ENCODE measurements at places on chromosomes 4 and X.

GRCh38 chr4:156169011-156169410 lies 215.3 kb upstream of the CTSO start:
- no peak for DNase-seq

DNA sequence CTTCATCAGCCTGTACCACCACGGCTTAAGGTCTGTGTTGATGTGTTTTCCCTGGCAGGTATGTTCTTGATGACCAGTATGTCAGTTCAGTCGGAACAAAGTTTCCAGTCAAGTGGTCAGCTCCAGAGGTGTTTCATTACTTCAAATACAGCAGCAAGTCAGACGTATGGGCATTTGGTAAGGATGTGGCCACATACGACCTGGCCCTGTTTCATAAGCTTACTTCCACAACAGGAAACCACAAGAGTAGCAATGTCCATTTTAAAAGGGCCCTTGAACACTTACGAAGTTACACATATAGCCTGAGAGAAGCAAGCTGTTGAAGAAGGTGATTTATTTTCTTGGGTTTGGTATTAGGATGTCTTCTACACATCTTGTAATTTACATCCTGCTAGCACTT lies 46.1 kb downstream of the BMX start:
- no peak for DNase-seq

GRCh38 chr4:67718848-67719247 lies 17.9 kb upstream of the UBA6 start:
- DNase-seq: no peak

GRCh38 chrX:19381326-19381725 lies 37.6 kb downstream of the PDHA1 start:
- no peak for DNase-seq

GRCh38 chr4:144594471-144594986 lies 51.4 kb upstream of the HHIP start:
- DNase-seq: no peak

DNA sequence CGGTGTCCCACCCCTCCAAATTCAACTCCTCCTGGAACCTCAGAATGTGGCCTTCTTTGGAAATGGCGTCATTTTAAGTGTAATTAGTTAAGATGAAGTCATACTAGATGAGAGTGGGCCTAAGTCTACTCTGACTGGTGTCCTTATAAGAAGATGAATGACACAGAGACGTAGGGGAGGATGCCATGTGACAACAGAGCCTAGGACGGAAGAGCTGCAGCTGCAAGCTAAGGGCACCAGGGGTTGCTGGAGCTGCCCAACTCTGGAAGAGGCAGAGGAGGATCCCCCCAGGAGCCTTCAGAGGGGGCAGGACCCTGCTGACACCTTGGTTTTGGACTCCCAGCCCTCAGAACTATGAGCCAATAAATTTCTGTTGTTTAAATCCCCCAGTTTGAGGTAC lies 115.1 kb downstream of the STK32B start:
- no peak for DNase-seq

- DNase-seq: no peak
Observed at GRCh38 chr4:60002603-60003337, 1197.4 kb upstream of the ADGRL3 start.

- no peak for DNase-seq
Observed at GRCh38 chrX:45762699-45763647, 562.3 kb upstream of the DIPK2B start.

- no peak for DNase-seq
Observed at GRCh38 chrX:54180403-54180802, 2.7 kb downstream of the FAM120C start.

- no peak for DNase-seq
Observed at GRCh38 chr4:55838356-55838755, 15.1 kb upstream of the EXOC1 start.

- no peak for DNase-seq
Observed at GRCh38 chr4:21380861-21381260, 567.7 kb downstream of the KCNIP4 start.

- no peak for DNase-seq
Observed at GRCh38 chr4:168765726-168766125, 244.3 kb downstream of the CBR4 start.

DNA sequence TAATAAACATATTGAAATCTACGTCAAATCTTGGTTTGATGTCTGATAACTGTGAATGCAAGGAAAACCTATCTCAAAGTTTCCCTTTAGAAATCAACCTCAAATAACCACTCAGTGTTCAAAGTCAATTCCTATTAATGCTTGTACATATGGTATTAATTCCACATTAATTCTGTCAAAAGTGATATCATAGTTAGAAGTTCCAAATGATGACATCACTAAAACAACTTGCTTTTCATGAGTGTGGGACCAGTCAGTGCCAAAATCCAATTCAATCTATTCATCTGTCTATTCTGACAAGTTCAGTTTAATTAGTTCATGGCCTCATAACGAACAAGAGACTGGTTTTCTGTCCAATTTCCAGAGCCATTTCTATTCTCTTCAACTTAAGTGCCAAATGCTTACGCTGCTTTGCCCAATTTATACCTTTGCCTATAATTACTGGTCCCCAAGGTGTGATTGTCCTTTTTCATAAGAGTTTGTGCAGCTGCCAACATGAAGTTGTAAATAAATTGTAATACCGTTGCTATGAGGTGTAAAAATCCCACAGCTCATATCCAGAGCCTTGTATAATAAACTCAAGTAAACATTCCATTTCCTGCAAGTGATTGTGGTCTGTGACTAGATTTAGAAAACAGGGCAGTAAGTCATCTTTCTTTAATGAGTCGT lies 476.2 kb downstream of the RAB28 start:
- DNase-seq: no peak

DNA sequence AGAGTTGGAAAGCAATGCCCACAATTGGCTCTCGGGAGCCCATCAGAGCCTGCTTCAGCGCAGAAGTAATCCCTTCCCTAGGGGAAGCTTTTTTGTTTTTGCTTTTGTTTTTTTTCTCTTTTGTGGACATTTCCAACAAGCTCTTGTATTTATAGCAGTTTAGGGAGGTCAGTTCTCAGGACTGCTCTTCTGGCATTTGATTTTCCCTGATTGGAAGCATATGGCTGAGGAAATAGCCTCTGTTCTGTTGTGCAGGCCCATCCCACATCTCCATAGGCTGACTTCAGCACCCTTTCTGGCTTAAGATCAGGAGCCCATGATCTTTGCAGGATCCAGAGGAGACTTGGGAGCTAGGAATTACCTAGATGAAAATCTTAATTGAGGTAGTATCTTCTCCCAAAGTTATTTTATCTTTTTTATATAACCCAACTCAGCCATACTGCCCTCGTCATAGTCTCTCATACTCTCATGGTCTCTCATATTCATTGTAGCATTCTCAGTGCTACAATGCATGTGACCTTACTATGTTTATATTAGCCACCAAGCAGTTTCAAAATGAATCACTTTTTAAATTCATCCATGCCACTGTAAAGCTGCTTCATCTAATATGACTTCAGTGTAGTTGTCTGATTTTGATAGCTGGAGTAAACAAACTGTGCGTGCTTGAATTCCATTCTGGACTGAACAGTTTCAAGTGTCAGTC lies 16.7 kb downstream of the PAGE4 start:
- no peak for DNase-seq

- no peak for DNase-seq
Observed at GRCh38 chr4:8152865-8153257, 5.8 kb downstream of the ABLIM2 start.

- peak; percentile 21 for DNase-seq
Observed at GRCh38 chr4:147157860-147158701, 212.4 kb upstream of the TTC29 start.

DNA sequence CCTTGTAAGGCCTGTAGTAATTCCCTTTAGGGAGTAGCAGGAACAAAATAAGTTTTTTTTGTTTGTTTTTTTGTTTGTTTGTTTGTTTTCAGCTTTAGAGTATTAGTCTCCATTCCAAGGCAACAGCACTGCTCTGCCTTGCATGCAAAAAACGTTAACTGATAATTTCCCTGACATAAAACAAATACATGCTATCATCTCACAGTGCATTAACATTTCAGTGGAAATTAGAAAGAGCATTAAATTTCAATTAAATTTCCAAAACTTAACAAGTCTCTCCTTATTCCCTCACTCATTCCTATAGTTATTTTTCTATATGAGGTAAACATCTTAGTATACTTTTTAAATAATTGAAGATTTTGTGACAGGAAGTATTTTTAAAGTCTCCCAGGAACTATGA lies 378.4 kb upstream of the PCDH7 start:
- DNase-seq: no peak

DNA sequence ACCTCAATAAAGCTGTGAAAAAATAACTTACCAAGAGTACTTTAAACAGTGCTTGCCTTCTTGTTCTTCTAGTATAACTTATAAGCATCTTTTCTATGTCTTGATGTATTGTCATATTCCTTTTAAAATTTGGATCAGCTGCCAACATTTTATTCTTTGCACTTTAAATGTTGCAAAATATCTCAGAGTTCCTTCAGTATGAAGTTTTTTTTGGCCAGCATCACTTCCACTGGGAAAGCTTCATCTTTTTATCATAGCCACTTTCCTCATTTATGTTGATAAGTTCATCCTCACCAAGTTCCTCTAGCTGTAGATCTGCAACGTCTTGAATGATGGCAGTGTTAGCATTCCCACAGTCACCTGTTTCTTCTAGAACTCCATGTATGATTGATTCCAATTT lies 24.2 kb downstream of the CXorf58 start:
- no peak for DNase-seq

DNA sequence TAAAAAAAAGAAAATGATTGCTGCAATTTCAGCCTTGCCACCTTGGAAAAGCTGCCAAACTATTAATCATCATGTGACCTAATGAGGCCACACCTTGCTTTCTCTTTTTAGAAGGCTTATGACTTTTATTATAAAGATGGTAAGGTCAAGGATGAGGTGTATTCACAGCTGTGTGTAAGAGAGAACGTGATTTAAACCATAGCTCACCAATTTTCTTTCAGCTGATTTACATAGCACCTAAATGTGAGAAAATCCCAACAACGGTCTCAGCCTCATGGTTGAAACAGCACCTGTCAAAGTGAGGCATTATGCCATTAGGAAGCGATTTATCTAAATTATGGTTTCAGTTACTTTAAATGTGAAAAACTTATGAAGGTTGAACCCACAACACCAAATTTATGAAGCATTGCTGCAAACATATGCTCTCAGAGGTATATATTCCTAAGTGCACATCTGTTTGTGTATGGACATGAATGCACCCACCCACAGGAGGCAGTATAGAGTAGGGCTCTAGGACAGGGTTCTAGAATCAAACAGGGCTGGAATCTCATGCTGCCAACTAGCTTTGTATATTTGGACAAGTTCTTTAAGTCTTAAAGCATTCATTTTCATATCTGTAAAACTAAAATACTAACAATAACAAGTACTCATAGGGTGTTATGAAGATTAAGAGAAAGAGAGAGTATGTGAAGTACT lies 40.7 kb downstream of the ANXA3 start:
- DNase-seq: no peak

DNA sequence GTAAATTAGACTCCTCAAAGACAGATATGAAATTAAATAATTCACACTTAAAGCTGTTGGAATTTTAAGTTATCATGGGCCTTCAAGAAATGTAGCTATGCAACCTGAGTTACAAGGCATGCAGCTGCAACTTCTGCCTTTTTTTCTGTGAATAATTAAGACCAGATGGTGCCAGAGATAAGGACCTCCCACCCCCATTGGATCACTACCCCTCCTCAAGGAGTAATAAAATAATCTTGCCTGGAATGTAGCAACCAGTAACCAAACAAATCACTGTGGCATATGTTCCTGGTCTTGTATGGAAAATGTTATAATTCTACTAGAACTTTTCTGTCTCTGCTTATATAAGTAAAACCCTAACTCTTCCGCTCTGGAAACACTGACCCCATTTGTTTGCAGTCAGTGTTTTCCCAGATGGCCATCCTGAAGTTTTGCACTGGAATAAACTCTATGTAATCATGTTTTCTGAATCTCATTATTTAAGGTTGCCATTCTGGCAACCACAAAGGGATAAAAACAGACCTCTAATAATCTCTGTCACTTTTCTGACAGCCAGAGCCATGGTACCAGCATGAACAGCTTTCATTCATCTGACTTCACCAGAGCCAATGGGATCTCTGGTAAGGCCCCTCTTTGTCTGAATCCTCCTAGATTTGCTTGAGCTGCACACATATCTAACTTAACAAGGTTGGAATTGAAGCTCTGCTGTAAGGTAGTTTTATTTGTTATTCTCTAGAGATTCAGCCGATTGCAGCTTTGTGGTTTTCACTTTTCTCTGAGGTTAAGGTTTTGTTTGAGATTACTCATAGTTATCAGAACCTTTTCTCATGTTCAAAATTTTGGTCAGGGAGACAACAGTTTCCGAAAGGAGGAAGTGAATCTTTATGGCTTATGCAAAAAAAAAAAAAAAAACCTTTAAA lies 274.6 kb downstream of the NAF1 start:
- no peak for DNase-seq

- DNase-seq: no peak
Observed at GRCh38 chrX:64265265-64265664, 34.9 kb upstream of the ASB12 start.

GRCh38 chr4:30917946-30918345 lies 197.8 kb downstream of the PCDH7 start:
- no peak for DNase-seq

DNA sequence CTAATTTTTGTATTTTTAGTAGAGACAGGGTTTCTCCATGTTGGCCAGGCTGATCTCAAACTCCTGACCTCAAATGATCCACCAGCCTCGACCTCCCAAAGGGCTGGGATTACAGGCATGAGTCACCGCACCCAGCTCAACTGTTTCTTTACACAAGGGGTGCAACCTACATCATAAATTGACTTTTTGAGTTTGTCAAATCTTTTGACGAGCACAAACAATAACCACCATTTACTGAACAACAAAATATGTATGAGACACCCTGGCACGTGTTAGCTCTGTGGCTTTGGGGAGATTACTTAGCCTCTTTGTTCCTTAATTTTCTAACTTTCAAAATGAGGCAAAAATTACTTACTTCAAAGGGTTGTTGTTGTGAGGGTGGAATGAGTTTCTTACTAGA lies 23.5 kb upstream of the SLC34A2 start:
- DNase-seq: no peak

- peak; percentile 100 for DNase-seq
Observed at GRCh38 chr4:1684506-1685234, 557 bp upstream of the FAM53A start.

GRCh38 chr4:38670109-38670901 lies 6.3 kb downstream of the KLF3 start:
- DNase-seq: no peak

Data from upper lobe of left lung (tissue), 6 donors.